ENCODE measurements at places on chromosomes 1 and 21.

DNA sequence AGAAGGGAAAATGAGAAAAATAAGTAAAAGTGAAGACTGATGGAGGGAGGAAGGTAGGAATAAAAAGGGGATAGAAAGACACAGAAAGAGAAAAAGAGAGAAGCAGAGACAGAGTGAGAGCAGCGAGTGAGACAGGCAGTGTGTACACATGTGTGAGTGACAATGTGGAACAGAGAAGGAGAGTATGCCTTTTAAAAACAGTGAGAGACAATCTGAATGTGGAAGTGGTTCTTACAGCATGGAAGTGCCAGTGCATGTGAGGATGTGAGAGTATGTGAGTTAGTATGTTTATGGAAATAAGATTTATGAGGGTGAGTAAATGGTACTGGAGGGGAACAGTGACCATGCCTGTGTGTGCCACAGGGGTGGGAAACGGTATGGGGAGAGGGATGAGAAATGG is 1.2 kb downstream of the NEGR1 start:
- DNase-seq: no peak

GRCh38 chr1:116870300-116870699 is 39.4 kb upstream of the PTGFRN start:
- DNase-seq: no peak

GRCh38 chr1:15911927-15912326 is 64.0 kb downstream of the ZBTB17 start:
- no peak for DNase-seq

- no peak for DNase-seq
Measured at GRCh38 chr1:111272081-111272480, 18.6 kb upstream of the CHIA start.

DNA sequence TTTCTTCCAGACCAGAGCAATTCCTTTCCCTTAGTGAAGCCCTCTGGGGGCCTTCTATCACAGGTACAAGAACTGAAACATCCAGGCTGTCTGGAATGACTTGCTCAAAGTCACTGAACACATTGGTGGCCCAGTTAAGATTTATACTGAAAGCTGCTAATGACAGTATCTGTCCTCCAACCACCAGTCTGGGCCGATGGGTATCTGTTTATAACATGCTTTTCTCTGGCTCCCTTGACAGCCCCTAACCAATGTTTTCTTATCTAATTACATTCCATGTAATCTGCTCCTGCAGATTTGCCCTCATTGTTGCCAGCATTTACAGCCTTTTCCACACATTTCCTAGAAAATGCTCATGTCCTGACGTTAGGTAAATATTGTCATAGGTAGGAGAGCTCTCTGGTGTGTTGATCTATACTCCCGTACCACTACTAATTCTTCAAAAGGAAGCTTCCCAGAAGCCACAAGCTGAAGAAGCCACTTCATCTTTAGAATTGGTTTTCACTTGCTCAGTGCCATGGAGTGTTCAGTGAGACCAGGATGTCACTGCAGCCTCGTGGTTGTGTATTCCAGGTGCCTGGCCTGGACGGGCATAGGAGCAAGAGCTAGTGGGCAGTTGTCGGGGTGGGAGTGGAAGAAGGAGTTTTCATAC is 163.9 kb downstream of the TSEN15 start:
- DNase-seq: no peak
